ENCODE measurements at places on chromosomes 3 and 15. TPM values are rescaled to one million over a fixed set of nuclear protein-coding genes. Genes with fewer than 3 reads are reported as not detected.

DNA sequence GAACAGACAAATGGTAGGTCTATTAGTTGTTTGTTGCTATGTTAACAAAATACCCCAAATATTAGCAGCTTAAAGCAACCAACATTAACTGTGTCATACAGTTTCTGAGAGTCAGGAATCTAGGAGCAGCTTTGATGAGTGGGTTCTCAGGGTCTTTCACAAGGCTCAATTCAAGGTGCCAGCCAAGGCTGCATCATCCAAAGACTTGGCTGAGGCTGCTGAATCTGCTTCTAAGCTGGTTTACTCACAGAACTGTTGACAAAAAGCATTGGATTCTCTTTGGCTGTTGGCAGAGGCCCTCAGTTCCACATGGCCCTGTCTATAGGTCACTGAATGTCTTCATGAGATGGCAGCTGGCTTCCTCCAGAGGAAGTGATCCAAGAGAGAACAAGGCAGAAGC, 40.3 kb upstream of the TSC22D2 start:
- DNase-seq = no peak

- DNase-seq = no peak
These were observed 26.9 kb downstream of the CHDH start for GRCh38 chr3:53819163-53819868.

- no peak for DNase-seq
These were observed 11.4 kb upstream of the MGA start for GRCh38 chr15:41648770-41649169.

- DNase-seq = no peak
These were observed 2.7 kb upstream of the MAPK6 start for GRCh38 chr15:52016316-52016715.

DNA sequence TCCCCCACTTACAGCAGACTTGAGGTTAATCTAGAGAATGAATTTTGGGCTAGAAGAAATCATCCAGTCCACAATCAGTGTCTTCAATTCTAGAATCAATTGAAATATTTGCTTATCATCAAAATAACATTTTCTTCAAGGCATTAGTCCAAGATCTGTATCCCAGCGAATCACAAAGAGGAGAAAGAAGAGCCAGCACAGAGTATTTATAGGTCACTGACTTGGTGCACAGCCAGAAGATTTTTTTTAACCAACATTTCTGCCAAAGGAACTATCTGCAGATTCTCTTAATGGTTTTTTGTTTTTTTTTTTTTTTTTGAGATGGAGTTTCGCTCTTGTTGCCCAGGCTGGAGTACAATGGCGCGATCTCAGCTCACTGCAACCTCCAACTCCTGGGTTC, 178.2 kb downstream of the TNIK start:
- no peak for DNase-seq

DNA sequence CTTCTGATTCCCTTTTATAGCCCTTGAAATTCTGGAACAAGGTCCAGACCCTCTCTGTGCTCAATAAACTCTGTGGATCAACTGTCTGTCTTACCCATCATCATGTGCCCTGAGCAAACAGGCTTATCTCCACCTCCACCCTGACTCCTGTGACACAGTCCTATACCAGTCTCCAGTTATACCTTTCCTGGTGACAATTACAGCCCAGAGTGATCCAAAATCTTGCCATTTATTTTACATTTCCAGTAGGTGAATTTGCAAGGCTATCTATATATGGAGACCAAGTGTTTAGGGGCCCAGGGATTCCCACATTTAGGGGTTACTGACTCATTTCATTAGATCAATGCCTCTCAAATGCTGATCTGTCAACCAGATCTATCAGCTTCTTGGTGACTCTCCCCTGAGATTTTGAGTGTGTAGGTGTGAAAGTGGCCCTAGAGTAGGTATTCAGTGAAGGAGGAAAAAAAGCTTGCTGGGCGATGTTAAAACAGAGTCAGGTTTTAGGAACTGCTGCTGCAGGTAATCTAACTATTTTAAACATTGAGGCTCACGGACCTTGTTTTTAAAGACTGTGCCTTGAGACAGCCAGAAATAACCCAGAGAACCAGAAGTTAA, 229.6 kb upstream of the WNT5A start:
- DNase-seq = no peak

DNA sequence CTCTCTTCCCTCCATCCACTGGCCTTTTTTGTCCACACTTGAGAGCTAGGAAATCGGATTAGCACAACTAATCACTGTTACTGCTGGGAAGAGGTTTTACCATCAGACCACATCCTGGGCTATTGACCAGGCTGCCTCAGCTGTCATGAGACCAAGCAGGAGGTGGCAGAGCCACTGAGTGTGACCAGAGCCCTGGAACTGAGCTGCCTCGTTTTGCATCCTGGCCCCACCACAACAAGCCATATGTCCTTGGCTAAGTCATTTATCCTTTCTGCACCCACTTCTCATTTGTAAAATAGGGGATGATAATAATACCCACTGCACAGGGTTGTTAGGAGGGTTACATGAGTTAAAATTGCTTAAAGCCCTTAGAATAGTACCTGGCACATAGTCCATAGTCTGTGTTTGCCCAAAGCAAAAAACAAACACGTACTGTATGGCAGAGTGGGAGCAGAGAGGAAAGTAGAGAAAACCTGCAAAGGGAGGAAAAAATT, 34.1 kb downstream of the TMEM158 start:
- no peak for DNase-seq

DNA sequence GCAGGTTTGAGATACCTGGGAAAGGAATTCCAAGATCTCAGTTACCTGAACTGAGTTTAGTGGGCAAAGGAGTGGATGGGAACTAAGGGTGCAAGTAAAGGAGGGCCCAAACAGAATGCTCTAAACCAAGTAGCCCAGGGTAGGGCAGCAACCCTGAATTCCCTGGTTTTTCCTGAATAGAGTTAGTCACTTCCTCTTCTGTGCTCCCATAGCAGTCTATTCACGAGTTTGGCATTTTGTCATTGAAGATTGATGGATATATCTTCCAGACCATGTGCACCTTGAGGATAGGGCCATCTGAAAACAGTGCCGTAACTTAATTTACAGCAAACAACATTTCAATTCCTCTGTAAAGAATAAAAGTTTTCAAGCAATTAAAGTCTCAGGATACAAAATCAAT, 18.5 kb upstream of the PTX3 start:
- DNase-seq = no peak

DNA sequence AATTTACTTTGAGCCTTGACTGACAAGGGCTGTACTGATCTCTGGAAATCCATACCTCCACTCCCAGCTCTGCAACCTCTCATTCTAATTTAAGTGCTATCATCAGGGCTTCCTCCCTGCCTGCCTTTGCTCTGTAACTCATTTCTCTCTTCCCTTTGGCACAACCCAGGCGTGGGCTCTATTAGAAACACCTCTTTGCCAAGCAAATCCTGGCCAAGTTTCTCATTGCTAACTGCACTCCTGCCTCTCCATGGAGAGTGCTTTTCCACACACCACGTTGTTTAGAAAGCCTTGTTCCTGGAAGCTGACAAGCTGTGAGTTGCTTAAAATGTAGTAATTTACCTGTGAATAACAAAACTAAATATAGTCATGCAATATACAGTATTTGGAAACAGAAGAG, 20.1 kb upstream of the FSTL1 start:
- no peak for DNase-seq

- DNase-seq = no peak
These were observed 74.0 kb upstream of the HACD2 start for GRCh38 chr3:123658852-123659206.

DNA sequence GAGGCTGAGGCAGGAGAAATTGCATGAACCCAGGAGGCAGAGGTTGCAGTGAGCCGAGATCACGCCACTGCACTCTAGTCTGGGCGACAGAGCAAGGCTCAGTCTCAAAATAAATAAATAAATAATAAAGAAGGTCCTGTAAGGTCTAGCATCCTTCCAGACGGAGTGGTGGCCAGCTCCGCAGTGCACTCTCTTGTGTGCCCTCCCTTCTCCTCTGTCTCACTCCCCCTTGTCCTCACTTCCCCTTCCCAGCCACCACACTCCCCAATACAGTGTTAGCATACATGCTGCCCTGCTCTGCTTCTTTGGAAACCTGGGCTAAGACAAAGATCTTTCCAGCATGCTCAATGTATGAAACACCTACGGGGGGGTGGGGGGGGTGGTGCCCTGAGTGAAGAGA, 3.4 kb upstream of the CLN6 start:
- no peak for DNase-seq

DNA sequence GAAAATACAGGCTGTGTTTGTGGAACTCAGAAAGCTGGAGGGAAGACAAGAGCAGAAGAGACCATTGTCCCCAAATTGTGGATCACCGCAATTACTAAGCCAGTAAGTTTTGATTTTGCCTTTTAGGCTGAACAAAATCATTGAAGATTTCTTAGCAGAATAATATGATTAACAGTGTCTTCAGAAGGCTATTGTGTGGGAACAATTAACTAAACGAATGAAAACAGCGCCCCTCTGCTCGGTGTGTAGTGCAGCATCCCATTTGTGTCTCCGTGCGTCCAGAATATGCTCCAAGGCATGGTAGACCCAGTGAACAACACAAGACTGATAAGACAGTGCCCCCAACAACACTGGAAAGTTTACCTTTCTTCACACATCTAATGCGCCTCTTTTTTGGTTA, 71.2 kb downstream of the CRTC3 start:
- no peak for DNase-seq

GRCh38 chr3:66577426-66578203, 76.8 kb upstream of the LRIG1 start:
- DNase-seq = no peak

DNA sequence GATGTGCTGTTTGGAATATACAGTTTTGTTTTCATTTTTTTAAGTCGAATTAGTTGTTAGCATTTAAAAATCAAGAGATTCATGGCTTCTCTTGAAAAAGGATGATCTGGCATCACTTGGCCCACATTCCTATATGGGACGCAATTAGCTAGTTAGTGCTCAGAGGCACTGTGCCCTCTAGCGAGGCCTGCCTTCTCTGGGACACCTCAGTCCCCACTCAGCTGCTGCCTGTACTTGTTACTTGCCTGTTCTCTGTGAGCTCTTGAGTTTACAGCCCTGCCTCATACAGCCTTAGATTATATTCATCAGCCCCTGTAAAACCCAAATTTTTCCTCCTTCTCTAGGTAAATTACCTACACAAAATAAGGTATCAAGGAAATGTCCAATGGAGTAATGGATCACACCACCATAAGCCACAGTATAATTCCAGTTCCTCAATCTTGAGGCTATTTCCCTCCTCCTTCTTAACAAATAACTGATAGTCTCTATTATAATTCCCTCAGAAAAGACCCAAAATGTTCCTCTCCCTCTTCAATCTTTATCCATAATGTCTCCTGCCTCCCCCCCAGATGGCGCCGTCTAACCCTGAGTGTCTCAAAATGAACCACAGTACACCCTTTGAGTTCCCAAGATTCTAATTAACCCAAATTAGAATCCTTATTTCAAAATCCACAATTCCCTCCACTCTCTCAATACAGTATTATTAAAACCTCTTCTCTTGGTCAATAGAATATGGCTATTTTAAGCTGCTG, 2.7 kb downstream of the ZMAT3 start:
- DNase-seq = no peak

DNA sequence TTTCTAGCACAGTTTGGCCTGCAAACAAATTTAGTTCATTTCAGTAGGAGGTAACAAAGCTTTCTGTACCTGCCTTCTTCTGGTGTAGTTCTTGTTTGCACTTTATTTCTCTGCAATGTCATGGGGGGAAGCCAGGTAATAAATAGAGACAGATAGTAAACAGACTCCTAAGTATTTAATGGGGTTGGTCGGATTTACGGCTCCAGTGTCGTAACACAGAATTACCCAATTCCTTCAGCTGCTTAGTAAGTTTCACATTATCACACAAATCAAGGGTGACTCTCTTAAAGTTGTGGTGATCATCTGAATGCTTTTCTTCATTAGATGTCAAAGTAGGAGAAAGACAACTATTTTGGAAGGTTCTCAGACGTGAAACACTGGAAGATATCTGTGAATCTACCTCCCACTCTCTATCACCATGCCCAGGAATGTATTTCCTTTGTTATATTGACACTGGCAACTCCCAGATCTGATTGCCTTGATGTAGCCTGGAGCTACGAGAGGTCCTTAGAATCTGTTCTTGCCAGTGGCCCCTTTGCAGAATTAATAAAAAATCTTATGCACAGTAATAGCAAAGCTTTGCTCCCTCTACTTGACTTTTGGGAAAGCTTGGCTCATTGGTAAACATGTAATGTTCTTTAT, 25.0 kb upstream of the TMC3 start:
- DNase-seq = no peak

- DNase-seq = no peak
These were observed 26.8 kb downstream of the ACAD9 start for GRCh38 chr3:128906031-128906803.

- no peak for DNase-seq
These were observed 261.3 kb downstream of the EDEM1 start for GRCh38 chr3:5448816-5449215.

GRCh38 chr3:192409838-192410683, 317.3 kb downstream of the FGF12 start:
- DNase-seq = no peak

GRCh38 chr3:38711321-38711720, 61.8 kb upstream of the SCN5A start:
- DNase-seq = no peak

DNA sequence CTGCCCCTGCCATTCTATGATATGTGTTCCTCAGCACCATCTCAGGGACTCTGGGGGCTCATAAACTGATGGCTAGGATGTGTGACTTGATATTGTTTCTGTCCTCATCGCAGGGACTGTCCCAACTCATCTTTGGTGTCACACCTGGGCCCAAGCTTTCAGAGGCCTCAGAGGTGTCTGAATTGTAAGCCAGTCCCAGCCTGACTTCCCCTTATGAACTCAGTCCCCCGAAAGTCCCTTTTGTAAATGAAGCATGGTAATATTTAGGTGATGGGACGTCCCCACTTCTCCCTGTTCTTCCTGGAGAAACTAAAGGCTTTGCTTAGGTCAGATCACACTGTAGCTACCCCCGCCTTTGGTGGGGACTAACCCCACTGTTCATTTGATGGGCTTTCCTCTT, 142.4 kb upstream of the TLE3 start:
- no peak for DNase-seq

GRCh38 chr3:25457671-25458419, 29.8 kb downstream of the RARB start:
- no peak for DNase-seq

- no peak for DNase-seq
These were observed 38.4 kb upstream of the MBNL1 start for GRCh38 chr3:152230370-152230769.

- no peak for DNase-seq
These were observed 422.1 kb upstream of the TGFBR2 start for GRCh38 chr3:30184091-30184810.

- no peak for DNase-seq
These were observed 26.7 kb upstream of the GREM1 start for GRCh38 chr15:32690941-32691688.

GRCh38 chr3:120852412-120852811, 55.6 kb upstream of the STXBP5L start:
- DNase-seq = no peak

- DNase-seq = no peak
These were observed 68.2 kb downstream of the DENND4A start for GRCh38 chr15:65723876-65724275.

- no peak for DNase-seq
These were observed 32.8 kb downstream of the ADAMTS7 start for GRCh38 chr15:78778422-78778821.

NFKBIZ gene
- 130 TPM for total RNA-seq

XCR1 gene
- total RNA-seq = 0.08 TPM

RARRES1 gene
- total RNA-seq = not detected

ANKRD34C gene
- total RNA-seq = not detected

LMAN1L gene
- total RNA-seq = 0.43 TPM

APBA2 gene
- total RNA-seq = 108 TPM

PLCL2 gene
- 53.4 TPM for total RNA-seq

OCA2 gene
- total RNA-seq = 0.19 TPM

MASP1 gene
- not detected for total RNA-seq

MYL3 gene
- not detected for total RNA-seq

PGBD4 gene
- total RNA-seq = 3.7 TPM

STAC gene
- total RNA-seq = not detected

RAB6B gene
- 2.4 TPM for total RNA-seq
